Aorta (tissue), 5 donors: ENCODE measurements at places on chromosomes 12 and 14. TPM values are rescaled to one million over a fixed set of nuclear protein-coding genes. Genes with fewer than 3 reads are reported as not detected.

NFE2 gene
- 3.3 TPM for total RNA-seq

MIP gene
- not detected for total RNA-seq

HOTAIR gene
- total RNA-seq, result not detected

HOXC12 gene
- total RNA-seq, result not detected

SLC25A21 gene
- total RNA-seq, result 0.65 TPM

SARNP gene
- total RNA-seq, result 51.8 TPM

SERPINA5 gene
- 9.0 TPM for total RNA-seq

ZNF605 gene
- 19.4 TPM for total RNA-seq

HPD gene
- total RNA-seq, result 3.1 TPM

KRT7 gene
- 17.3 TPM for total RNA-seq

RASAL1 gene
- not detected for total RNA-seq

CRACR2A gene
- total RNA-seq, result 3.5 TPM

FAR2 gene
- total RNA-seq, result 12.2 TPM

NRIP2 gene
- total RNA-seq, result 7.8 TPM

TMCC3 gene
- 16.8 TPM for total RNA-seq

TAS2R14 gene
- 6.4 TPM for total RNA-seq

KLRK1 gene
- total RNA-seq, result 1.9 TPM
